ENCODE measurements at places on chromosomes 5 and 9.

GRCh38 chr5:21125238-21125983 lies 1137.4 kb upstream of the CDH18 start:
- no peak for DNase-seq

DNA sequence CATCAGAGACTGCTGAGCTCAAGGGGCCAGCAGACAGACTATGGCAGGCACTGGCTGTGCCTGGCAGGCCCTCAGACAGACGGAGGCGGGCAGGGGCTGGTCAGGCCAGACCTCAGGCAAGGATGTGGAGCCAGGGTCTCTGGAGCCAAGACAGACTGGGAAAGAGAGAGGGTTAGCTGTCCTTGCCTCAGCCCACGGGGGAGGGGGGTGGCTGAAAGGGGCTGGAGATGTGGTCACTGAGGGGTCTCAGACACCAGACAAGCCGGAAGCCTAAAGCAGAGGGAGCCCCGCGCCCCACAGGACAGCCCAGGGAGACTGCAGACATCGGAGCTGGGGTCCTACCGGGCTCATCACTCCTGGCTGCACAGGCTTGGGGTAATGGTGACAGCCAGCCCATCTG lies 141.2 kb upstream of the FOXD4L5 start:
- DNase-seq = no peak

- no peak for DNase-seq
Observed at GRCh38 chr9:98288881-98289280, 33.4 kb upstream of the TBC1D2 start.

DNA sequence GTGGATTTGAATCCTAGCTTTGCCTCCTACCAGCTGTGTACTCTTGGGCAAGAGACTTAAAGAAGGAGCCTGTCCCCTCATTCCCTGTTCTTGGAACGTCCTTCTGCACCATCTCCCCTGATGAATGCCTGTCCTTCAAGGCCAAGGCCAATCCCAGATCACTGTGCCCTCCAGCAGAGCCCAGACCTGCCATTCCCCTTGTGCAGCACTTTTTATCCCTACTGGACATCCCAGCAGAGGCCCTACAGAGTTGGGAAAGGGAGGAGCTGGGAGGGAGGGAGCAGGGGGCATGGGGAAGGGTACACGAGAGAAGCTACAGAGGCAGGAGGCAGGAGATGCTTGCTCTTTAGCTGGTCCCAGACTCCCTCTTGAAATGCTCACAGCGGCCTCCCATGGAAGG lies 223.9 kb downstream of the PBX3 start:
- no peak for DNase-seq

DNA sequence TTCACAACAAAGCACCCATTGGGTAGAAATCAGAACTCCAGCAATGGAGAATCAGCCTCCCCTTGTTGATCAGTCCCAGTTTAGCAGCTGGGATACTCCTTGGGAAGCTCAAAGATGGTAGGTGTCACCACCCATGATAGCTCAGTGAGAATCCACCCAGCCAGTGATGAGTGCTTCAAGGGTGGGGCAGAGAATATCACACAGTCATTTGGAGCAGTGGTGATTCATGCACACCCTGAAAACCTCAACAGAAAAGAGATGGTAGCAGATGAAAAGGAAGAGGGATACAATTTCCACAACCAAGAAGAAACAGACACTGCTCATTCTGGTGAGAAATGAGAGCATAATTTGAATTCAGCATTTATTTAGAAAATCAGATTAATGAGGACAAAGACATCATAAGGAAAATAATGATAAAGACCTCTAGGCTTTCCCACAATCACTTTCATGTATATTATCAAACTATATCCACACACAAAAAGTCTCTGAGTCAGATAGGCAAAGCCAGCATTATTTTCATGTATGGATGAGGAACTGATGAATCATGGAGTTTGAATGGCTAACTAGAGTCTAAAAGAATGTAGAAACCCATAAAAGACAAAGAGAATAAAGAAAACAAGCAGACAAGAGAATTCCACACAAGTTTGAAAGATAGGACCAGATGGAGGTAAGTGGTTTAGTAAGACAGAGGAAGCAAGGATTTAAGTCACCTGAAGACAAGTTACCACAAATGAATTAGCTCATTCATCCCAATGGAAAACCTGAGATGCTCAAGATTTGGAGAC lies 82.9 kb downstream of the FEM1C start:
- no peak for DNase-seq

Measured in stimulated activated naive B cell treated with anti-CD40 and anti-IgM and Interleukin-4, amounts not matched to agents 10 μg/mL and 1 μg/mL and 100 μg/mL, for 72 hours (primary cell).